Right forelimb (tissue), 1 donor: ENCODE measurements at places on chromosomes 1 and 21.

DNA sequence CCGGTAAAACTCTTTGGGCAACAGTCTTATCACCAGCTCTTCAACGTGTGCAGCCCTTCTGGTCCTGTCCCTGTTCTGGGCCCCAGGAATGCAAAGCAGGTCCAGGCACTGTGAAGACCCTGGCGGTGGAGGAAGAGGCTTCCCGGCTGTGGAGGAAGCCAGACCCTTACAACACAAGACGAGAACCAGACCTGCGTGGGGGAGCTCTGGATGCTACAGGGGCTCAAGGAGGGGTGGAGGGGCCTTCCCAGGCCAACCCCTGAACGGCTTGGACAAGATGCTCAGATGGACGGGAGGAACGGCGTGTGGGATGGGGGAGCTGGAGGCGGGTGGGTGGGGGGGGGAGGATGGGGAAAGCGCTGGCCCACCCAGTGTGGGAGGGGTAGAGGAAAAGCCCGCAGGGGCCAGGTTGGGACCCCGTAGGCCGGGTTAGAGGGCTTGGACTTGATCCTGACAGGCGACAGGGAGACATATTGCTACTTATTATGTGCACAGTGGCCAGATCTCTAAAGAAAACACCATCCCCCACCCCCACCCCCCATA is 5.1 kb upstream of the OLIG2 start:
- no peak for DNase-seq

- DNase-seq: no peak
These were observed 2206.0 kb downstream of the MRPL39 start for GRCh38 chr21:23401278-23401677.

GRCh38 chr1:94773296-94773809 is 46.8 kb upstream of the SLC44A3 start:
- no peak for DNase-seq

DNA sequence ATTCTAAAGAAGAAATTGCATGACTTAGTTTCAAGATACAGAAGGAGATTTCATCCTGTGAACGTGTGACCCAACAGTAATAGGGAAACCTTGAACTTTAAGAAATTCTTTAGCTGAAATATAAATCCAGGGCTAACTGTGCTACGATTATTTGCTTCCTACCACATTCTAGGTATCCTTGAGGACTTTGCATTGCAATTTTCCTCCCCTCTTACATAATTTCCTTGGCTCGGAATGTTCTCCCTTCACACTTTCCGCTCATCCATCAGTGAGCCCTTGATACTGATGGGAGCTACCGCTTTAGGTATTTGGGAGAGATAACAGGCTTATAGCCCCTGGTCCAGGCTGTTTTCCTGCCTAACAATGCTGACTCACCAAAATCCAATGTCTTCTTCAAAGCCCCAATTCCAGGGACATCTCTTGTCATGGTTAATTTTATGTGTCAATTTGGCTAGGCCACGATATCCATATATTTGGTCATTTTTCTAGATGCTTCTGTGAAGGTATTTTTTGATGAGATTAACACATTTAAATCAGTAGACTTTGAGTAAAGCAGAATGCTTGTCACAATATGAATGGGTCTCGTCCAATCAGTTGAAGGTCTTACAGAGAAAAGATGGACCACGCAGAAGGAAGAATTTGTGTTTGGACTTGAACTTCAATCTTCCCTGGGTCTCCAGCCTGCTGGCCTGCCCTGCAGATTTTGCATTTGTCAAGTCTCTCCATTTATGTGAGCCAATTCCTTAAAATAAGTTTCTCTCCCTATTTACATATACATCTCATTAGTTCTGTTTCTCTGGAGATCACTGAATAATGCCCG is 121.2 kb downstream of the PTPN14 start:
- DNase-seq: no peak

DNA sequence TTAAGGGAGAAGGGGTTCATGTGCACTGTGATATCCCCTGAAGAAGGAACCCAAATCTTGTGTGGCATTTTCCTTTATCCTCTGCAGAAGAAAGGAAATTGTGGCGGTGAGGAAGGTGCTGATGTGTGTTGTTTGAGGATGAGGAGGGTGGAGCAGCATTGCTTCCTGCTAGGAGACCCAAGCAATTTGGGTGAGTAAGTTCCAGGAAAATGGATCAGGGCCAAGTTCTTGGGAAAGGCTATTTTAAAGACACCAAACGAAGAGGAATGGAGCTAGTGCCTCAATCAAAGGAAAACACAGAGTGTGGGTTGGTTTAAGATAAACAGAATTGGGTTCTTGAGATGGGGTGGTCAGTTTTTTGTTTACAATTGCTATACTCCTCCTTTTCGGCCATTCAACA is 86.7 kb upstream of the MARK1 start:
- no peak for DNase-seq

DNA sequence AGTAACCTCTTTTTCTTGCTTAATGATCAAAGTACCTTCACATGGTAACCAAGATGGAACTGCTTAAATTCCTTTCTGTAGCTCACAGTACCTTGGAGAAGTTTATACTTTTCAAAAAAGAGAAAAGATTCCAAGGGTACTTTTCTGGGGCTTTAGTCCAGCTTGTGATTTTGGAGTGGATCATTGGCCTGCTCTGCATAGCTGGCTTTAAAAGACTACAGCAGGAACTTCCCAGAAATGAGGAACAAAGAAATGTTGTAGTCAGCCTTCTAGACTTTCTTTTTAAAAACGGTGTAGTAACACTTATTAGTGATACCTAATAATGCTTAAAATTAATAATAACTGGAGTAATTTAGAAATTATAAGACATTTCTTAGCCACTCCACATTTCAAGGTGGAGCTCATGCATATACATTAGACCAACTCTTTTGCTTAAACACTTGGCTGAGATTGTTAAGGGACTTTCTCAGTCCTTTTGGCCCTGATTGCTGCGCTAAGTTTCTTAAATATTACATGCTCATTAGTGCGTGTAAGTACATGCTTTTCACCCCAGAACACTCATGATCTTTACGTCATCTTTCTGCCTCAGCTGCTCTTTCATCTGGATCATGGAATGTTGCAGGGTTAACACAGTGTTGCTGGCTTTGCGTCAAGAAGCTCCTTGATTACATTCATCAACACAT is 57.3 kb downstream of the SDCCAG8 start:
- DNase-seq: no peak

GRCh38 chr1:93716163-93716562 is 34.5 kb upstream of the BCAR3 start:
- DNase-seq: no peak

- DNase-seq: no peak
These were observed 6.7 kb upstream of the METTL25B start for GRCh38 chr1:156721535-156721934.

- no peak for DNase-seq
These were observed 55.5 kb downstream of the SCCPDH start for GRCh38 chr1:246779561-246780175.

- no peak for DNase-seq
These were observed 86.8 kb downstream of the SPATA17 start for GRCh38 chr1:217717959-217718358.

GRCh38 chr1:182740120-182740519 is 49.5 kb upstream of the NPL start:
- no peak for DNase-seq

DNA sequence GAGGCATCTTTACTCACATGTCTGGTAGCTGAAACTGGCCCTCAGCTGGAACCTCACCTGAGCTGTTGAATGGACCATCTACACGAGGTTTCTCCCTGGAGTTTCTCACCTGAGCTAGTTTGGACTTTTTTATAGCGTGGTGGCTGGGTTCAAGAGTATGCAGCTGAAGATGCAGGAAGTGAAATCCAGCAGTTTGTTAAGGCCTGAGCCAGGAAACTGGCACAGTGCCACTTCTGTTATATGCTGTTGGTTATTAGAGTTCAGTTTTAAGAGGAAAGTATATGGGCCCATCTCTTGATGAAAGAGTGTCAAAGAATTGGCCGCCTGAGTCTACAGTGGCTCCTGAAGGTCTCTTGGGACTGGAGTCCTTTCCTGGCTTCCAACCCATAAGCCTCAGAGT is 35.6 kb downstream of the STUM start:
- no peak for DNase-seq

DNA sequence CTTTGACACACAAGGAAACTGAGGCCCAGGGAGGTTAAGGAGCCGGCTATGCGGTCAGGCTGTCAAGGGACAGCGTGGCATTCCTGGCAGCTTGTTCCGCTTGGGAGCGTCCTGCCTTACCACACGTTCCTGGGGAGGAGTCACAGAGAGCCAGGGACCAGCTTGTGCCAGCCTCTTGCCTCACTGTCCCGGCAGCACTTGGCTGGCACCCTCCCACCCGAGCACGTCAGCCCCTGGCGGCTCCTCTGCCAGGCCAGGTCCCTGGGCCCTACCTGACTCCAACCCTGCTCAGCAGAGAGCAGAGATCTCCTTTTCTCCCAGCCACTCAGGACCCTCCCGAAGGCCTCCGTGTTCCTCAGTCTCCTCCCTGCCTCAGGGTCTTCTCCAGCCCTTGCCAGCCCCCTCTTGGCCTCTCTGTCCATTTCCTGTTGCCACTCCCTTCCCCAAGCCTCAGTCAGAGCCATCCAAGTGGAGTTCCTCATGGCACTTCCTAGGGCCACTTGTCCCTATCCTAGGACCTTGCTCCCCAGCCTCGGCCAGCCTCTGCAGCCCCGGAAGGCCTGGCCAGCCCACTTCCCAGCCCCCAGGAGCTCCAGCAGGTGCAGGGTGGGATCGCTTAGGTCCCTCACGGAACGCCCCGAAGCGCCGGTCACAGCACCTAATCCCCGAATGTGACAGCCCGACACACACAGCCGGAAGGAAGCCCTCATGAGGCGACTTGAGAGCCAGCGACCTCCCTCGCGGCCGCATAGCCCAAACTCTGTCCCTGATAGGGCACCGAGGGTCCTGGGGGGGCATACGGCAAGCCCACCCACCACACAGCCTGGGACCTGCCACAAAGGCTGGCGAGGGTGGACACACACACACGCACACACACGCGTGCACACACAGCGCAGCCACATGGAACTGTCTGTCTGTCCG is 130.3 kb downstream of the CASZ1 start:
- no peak for DNase-seq

DNA sequence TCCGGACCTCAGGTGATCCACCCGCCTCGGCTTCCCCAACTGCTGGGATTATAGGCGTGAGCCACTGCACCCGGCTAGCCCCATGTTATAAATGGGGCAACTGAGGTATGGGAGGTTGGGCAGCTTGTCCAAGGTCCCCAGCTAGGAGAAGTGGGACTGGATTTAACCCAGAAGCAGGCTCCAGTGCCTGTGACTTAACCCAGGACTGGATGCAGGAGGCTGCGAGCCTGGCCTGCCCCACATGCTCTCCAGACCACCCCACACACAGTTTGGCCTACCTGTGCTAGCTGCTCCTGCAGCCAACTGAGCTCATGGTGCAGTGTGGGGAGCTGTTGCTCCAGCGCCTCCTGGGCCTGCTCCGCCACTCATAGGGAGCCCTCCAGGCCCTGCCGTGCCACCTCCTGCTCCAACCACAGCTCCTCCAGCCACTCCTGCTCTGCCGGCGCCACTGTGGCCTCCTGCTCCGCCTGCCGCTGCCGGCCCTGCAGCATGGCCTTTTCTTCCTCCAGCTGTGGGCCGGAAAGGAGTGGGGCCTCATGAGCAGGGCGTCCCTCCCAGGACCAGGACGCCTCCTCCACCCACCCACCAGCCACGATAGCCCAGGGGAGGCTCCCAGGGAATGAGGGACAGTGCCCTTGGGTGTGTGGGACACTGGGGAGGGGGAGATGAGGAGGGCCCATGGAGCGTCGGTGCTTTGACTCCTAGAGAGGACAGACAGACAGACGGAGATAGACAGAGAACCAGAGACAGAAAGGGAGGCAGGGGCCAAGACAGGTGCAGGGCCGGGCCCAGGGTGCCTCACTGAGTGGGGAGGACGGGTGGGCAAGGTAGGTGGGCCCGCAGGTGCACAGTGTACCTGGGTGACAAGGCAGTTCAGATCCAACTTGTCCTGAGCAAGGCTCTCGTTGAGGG is 12.4 kb upstream of the NBPF1 start:
- no peak for DNase-seq

DNA sequence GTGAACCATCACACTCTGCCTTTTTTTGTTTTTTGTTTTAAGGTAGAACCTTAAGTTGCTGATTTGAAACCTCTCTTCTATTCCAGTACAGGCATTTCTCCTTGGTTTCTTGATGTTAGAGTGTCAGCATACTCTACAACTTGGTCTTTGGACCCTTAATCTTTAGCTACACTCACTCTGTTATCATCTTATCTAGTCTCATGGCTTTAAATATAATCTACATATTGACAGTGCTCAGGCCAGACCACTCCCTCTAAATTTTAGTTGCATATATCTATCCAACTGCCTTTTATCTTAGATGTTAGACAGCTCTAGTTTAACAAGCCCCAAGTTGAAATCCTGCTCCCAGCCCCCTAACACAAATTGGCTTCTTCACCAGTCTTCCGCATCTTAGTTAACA is 22.1 kb downstream of the NME7 start:
- DNase-seq: no peak

GRCh38 chr1:210620867-210621488 is 292.3 kb downstream of the HHAT start:
- no peak for DNase-seq

DNA sequence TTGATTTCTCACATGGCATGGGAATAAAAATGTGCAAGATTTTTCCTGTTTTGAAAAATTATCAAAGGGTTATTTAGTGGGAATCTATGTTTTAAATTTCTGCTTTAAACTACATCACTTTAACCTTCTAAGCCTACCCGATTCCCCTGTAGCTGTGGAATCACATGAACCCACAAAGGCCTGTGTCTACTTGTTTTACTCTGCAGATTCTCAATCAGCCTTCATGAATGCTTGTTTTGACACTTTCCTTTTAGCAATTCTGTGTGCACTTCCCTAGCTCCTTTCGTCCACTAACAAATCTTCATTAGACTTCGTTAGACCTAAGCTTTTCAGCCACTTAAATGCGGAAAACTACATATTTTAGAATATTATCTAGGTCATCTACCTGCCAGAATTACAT is 56.0 kb upstream of the C1orf21 start:
- no peak for DNase-seq

- no peak for DNase-seq
These were observed 1225.2 kb downstream of the NCAM2 start for GRCh38 chr21:22223385-22223784.

GRCh38 chr1:34268311-34268954 is 91.7 kb downstream of the C1orf94 start:
- no peak for DNase-seq

DNA sequence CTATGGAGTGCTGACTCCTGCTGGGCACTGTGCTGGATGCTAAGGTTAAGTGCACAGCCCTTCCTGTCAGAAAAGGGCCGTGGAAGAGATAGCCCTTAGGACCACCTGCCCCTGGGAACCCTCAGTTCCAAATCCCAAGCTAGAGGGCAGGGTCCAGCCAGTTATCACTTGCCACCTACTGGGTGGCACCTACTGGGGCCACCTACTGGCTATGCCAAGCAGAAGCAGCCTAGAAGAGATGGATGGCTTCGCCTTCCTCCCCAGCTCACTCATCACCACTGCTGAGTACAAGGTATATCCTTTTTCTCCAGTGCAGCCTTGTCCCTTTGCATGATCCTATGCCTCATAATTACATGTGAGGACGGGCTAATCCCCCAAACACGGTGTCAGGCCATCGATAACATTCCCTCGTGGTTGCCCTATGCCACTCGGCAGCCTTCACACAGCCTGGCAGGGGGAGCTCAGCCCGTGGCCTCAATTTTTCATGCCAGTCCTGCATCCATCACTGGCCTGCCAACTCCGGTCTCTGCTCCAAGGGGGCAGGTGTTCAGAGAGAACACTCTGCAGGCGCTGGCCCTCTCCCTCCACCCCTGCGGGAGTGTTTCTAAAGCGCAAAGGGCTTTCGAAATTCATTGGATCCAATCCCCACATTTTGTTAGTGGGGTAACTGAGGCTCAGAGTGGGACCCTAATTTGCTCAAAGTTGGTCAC is 49.0 kb downstream of the SYT2 start:
- DNase-seq: no peak

GRCh38 chr1:241024834-241025233 is 332.2 kb downstream of the RGS7 start:
- no peak for DNase-seq
